GM10248 (cell line): ENCODE measurements at places on chromosomes 2 and 18.

DNA sequence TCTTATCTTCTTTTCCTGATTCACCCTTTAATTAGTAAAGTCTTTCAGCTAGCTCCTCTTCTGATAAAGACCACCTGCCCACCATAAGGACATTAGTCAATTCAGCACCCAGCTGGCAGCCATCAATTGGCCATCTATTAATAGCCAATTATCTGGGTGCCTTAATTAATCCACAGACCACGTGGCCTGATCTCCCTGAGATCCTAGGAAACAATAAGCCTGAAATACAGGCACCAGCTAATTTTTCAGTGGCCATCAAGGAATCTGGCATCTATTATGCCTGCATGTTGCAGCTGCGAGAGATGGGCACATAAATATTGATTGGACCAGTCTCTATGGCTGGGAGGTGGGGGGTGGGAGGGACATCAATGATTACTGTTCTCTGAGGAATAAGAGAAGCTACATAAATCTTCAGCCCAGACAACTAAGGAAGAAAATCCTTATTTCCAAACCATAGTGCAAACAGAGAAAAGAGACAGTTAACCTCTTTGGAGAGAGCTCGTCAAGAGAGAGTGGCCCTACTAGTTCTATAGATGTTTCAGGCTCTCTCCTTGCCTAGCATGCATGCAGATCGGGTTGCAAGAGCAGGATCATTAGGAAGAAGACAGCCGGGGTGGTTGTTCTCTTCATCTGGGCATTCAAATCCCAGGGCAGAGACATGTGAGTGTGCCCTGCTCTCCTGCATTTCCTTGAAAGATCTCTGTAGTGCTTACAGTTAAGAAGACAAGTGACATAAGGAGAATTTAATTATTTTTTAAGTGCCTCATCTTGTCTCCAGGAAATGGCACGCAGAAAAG is 8.7 kb downstream of the GALNT14 start:
- no peak for DNase-seq

- DNase-seq: no peak
These were observed 16.3 kb upstream of the SLC1A4 start for GRCh38 chr2:64972876-64973275.

- DNase-seq: no peak
These were observed 165.2 kb downstream of the MTCL1 start for GRCh38 chr18:8870528-8870927.

DNA sequence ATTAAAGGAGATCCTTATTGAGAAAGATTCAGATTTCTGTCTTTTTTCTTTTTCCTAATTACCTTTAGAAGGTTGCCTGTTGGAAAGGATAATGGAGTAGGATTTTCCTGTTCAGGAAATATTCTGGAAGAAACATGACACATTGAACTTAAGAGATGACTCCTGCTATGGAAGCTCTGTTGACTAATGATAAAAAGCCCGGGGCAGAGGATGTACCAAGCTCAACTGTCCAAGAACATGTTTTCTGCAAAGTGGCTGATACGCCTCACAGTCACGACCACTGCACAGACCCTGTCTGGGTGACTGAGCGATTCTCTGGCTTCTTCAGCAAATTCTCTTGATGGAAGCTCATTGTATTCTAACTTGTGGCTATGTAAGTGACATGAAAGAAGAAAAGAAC is 86.2 kb upstream of the THOC1 start:
- no peak for DNase-seq

- no peak for DNase-seq
These were observed 97.5 kb downstream of the MAP4K4 start for GRCh38 chr2:101795033-101795432.

DNA sequence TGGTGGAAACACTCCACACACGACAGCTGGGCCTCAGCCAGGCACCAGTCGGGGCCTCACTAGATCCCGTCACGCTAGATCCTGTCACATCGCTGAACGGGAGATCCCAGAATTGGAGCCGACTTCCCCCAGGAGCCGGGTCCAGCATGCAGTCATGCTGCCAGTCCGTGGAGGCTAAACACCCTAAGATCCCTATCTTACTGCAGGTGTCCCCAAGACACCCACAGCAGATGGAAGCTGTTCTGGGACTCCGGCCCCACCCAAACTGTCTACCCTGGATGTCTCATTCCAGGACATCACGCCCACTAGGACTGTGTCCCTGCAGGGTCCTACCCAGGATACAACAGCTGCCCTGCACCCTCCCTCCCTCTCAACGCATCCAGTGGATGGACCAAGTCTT is 23.4 kb downstream of the ZNF516 start:
- no peak for DNase-seq

DNA sequence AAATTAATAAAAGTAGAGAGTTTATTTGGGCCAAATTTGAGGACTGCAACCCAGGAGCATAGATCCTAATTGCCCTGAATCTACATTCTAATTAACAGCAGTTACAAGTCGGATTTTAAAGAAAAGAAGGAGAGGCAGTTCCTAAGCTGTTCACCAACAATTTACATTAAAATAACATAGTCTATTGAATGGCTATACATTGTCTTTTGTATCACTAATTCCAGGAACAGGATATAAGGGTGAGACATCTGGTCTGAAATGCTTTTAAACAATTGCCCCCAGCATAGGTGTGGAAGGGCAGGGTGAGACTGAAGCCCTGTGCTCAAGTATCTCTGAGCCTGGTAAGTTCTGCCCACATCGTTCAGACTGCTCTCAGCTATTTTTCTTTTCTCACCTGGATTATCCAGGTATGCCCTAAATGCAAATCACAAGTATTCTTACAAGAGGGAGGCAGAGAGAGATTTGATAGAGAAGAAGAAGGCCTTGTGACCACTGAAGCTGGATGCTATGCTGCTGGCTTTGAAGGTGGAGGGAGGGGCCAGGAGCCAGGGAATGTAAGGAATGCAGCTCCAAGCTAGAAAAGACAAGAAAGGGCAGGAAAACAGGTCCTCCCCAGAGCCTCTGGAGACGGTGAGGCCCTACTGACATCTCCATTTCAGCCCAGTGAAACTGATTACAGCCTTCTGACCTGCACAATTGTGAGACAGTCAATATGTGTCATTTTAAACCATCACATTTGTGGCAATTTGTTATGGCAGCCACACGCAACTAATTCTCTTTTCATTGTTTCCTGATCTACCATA is 189.4 kb upstream of the ARL4C start:
- DNase-seq: no peak

- DNase-seq: peak; percentile 79
These were observed 14.9 kb upstream of the MSH6 start for GRCh38 chr2:47767880-47768609.

DNA sequence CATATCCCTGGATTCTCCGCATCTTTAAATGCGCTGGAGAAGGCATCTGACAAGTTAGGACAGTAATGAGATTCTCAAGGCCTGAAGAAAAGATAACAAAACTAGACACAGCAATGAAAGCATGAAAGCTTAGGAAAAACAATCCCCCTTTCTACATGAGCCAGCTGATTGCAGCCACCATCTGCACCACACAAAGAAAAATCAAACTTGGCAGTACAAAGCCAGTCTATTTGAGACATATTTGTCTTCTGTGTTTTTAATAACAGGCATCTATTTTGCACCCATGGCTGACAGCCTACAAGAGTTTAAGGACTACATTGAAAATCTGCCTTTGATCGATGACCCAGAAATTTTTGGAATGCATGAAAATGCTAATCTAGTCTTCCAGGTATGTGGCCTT is 83.6 kb downstream of the TRABD2A start:
- DNase-seq: no peak

- peak; percentile 36 for DNase-seq
These were observed 48.0 kb downstream of the ARHGAP15 start for GRCh38 chr2:143177096-143177786.

GRCh38 chr2:178844701-178845100 is 37.5 kb upstream of the TTN start:
- no peak for DNase-seq

GRCh38 chr2:5672749-5673144 is 19.4 kb upstream of the SOX11 start:
- DNase-seq: no peak

DNA sequence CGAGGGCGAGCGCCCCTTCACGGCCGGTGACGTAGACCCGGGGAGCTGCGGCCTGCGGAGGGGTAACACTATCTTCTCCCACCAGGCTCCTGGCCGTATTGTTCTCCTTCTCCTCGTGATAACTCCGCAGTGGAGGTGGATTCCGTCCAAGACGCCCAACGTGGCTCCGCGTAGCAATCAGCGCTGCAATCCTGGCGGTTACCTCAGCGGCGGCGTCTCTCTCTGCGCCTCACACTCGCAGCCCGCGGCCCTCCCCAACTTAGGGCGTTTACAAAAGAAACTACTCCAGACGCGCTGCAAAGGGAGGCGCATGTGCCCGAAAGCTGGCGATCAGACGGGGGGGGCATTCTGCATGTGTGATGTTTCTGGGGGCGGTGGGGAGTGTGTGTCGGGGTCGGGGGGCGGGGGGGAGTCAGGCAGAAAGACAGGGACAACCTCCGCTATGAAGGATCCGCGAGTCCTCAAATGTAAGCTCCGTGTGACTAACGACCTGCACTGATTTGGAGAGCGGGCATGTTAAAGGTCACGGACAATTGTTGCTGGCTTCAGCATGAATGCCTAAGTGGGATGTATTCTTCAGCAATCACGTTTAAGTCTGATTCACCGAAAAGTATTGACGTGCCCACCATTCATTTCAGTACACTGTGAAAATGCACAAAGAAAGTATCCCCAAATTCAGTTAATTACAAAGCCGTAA is 1.3 kb upstream of the ZNF516 start:
- DNase-seq: no peak

GRCh38 chr18:40687399-40687798 is 1267.6 kb upstream of the PIK3C3 start:
- DNase-seq: no peak

GRCh38 chr2:15799432-15799827 is 140.9 kb upstream of the MYCN start:
- no peak for DNase-seq

DNA sequence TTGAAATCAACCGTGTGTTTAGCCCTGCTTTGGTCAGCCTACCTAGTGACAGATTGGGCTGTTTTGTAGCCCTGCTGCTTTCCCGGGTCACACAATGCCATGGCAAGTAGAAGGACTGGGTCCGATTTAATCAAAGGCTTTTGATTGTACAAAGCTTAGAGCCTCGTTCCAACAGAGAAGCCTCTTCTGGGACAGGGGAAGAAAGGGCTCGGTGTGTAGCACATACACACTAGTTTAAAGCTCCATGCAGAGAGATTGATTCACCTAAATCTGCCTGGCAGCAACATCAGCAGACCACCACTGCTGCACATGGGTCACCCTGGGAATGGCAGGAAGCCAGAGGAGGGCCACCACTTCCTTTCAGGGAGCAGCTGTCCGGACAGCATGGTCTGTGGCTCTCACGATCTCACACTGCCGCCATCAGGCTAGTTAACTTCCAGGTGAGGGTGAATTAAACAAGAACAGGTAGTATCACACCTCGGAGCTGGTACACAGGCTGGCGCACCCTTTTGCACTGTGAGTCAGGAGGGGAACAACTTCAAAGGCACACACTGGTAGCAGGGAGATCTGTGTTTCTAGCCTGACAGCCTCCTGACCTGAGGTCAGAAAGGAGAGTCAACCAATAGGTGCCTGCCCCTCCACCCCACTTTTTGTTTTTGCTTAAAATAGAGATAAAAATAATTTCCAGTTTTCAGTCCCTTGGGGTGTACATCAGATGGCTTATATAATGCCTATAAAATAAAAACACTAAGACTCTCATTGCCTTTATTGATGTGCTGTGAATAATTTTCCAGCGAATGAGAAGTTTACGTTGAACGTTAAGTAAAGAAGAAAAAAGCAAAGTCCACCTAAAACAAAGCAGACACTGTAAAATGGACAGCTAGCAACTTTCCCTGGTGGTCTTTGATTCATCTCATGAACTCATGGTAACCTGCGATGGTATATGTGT is 108.5 kb downstream of the CDCA7 start:
- no peak for DNase-seq

- DNase-seq: no peak
These were observed 72.0 kb upstream of the ZCCHC2 start for GRCh38 chr18:62450546-62451410.

- no peak for DNase-seq
These were observed 1454.4 kb upstream of the CELF4 start for GRCh38 chr18:39019989-39020388.

DNA sequence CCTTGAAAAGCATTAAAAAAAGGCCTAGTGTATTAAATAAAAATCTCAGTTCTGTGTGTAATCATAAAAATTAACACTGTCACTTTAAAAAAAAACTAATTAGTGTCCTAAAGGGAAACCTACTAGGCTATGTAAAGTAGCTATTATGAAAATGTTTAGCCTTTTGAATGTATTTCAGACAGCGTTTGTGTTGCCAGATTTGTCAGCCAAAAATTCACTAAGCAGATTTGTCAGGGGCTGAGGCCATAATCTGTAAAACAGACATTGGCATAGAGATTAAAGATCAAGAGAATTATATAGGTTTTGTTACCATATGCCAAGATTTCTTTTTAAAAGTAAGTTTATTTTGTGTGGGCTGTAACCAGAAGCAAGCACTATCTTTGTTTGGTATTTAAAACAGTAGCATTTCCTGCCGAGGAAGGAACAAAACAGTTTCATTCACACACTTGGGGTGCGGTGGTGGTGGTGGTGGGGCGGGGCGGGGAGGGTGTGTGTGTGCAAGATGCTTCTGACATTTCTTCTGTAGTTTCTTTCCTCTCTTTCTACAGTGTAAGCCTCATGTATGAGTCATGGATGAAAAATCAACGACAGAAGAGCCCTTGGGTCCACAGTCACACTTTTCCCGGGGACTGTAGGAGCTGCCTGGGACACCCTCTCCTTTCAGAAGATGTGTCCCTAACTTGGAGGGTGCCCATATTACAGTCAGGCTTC is 328.5 kb upstream of the FANCL start:
- DNase-seq: peak; percentile 13

DNA sequence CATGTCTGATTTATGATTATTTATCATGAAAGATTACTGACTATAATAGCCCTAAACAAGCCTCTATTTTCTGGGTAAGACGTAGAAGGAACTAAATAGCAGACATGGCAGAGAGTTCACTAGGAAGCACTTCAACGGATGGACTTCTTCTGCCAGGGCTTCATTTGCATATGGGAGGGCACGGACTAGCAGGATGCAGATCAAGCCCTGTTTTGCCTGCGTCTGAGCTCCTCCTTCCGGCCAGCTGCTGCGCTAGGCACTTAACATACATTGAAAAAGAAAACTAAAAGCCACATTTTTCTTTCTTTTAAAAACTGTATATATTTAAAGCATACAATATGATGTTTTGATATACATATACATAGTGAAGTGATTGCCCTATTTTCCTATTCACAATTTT is 340.0 kb upstream of the MEX3C start:
- no peak for DNase-seq
